ENCODE measurements at places on chromosomes 2 and 18. TPM values are rescaled to one million over a fixed set of nuclear protein-coding genes. Genes with fewer than 3 reads are reported as not detected.

The MITD1 gene
- 47.8 TPM for total RNA-seq

The KLHL41 gene
- total RNA-seq, result not detected

The RIT2 gene
- total RNA-seq, result not detected

The IHH gene
- not detected for total RNA-seq

The GRP gene
- total RNA-seq, result not detected

The DNAH7 gene
- total RNA-seq, result 0.20 TPM

The GCFC2 gene
- 34.8 TPM for total RNA-seq

The SLC1A4 gene
- 45.0 TPM for total RNA-seq

The DPP4 gene
- 0.25 TPM for total RNA-seq

The TBR1 gene
- total RNA-seq, result 0.05 TPM

The GPR35 gene
- 0.38 TPM for total RNA-seq

The SLC5A7 gene
- not detected for total RNA-seq

The RAB27B gene
- 28.5 TPM for total RNA-seq

The CFC1B gene
- not detected for total RNA-seq

The FBLN7 gene
- 1.0 TPM for total RNA-seq

The HOXD13 gene
- 5.2 TPM for total RNA-seq

The TNFRSF11A gene
- total RNA-seq, result 0.87 TPM

The C2orf66 gene
- 0.84 TPM for total RNA-seq

The TACR1 gene
- total RNA-seq, result 0.26 TPM

The RETREG2 gene
- total RNA-seq, result 55.2 TPM

The NYAP2 gene
- not detected for total RNA-seq

The TIGD1 gene
- 17.6 TPM for total RNA-seq

The DSC1 gene
- 0.14 TPM for total RNA-seq

The SMAD2 gene
- 226 TPM for total RNA-seq

The TEX44 gene
- total RNA-seq, result not detected

The SLC16A14 gene
- 28.4 TPM for total RNA-seq

The C2orf72 gene
- 2.0 TPM for total RNA-seq

The CLIP4 gene
- total RNA-seq, result 78.5 TPM

The HJURP gene
- total RNA-seq, result 106 TPM

The OR6B2 gene
- not detected for total RNA-seq

The DSEL gene
- total RNA-seq, result 5.8 TPM

The ARHGAP25 gene
- total RNA-seq, result 3.1 TPM

The PROM2 gene
- total RNA-seq, result 0.06 TPM

The MAP3K19 gene
- not detected for total RNA-seq

The ACMSD gene
- total RNA-seq, result not detected

The GPC1 gene
- 97.8 TPM for total RNA-seq

All from NCI-H460 (cell line).